ENCODE measurements at places on chromosomes 3 and 15.

- no peak for DNase-seq
Observed at GRCh38 chr3:9244495-9245183, 4.8 kb downstream of the SRGAP3 start.

DNA sequence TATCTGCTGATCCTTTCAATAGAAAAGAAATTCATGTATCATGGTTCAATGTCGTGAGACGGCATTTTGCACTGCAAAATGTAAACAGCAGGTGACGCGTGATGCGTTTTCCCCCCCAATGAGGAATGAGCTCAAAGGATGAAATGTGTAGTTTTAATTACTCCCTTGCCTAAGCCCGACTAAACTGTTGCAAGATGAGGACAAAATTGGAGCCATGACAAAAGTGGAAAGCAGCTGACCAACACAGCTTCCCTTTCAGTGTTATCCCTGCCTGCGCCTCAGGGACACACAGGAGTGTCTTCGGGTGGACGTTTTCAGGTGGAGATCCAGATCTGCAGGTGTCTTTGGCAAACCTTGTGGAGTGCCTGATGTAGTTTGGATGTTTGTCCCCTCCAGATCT is 92.0 kb downstream of the GABRG3 start:
- no peak for DNase-seq

DNA sequence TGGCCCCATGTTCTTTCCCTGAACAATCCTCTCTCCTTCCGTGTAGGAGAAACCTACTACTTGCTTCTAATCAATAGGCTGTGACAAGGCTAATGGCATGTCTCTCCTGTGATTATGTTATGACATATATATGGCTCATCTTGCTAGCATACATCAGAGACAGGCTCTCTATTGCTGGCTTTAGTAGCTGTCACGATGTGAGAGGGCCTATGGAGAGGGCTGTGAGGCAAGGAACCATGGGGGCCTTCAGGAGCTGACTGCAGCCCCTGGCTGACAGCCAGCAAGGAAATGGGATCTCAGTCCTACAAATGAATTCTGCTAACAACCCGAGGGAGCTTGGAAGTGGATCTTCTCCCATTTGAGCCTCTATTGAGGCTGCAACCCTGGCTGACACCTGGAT is 96.3 kb downstream of the EOMES start:
- no peak for DNase-seq

DNA sequence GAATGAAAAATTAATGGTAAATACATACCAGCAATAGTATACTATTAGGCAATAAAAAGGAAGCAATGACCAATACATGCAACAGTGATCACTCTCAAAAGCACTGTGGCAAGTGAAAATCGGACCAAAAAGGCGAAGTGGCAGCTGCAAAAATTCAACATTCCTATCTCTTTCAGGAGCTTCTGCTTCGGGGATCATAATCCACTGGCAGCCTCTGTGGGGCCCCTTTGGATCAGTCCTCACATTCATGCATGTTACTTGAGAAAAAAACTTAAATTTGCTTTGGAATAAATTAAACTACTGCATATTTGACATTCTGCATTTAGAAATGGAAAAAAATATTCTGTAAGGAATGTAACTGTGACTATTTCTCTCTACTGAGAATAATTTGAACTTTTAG is 425.6 kb downstream of the NR2F2 start:
- DNase-seq: no peak

DNA sequence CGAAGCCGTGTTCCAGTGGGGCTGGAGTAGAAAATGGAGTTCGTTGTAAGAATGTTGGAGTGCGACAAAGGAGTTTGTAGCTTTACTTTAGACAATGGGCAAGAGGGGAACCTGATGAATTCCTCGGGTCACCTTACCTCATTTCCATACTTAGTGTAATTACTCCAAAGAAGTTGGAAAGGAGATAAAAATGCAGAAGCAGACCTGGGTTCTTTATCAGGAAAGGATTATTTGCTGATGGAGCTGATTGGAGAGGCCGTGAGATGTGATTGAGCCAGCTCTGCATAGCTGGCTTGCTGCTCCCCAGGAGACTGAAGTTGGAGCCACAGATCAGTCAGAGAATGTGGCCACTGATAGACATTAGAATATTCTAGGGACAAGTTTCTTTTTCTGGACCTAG is 33.4 kb upstream of the TBL1XR1 start:
- no peak for DNase-seq

DNA sequence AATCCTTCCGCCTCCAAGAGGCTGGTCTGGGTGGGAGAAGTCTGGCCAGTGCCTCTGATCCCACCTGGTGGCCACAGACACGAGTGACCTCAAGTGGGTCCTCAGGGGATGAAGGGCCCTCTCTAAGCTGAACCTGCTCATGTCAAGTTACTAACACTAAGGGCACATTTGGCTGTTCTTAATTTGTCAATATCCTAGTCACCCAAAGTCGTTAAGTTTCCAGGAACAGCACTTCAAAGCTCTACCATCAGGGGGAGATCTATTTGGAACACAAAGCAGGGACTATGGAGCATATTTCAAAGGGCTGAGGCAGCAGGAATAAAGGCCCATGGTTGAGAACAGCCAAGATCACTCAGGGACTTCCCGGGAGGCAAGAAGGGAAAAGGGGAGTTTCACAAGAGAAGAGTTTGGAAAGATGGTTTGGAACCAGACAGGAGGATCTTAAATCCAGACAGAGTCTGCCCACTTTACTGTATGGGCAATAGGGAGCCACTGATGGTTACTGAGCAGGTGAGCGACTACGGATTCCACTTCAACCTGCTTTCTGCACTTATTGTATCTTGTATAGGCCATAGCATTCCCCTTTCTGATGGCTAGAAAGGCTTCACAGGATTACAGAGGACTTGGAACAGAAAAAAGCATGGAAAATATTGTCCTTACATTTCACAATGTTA is 13.7 kb downstream of the OXTR start:
- DNase-seq: no peak

- DNase-seq: peak; percentile 53
Observed at GRCh38 chr15:43903864-43904290, 77.1 kb downstream of the WDR76 start.

- peak; percentile 9 for DNase-seq
Observed at GRCh38 chr15:48798319-48798718, 12.6 kb downstream of the CEP152 start.

Measured in NCI-H526 (cell line).